IMR-90 (cell line): ENCODE measurements at places on chromosomes 7 and 10. TPM values are rescaled to one million over a fixed set of nuclear protein-coding genes. Genes with fewer than 3 reads are reported as not detected.
A peak's percentile ranks its signal among the peaks of the same experiment; 100 is the strongest.

DNA sequence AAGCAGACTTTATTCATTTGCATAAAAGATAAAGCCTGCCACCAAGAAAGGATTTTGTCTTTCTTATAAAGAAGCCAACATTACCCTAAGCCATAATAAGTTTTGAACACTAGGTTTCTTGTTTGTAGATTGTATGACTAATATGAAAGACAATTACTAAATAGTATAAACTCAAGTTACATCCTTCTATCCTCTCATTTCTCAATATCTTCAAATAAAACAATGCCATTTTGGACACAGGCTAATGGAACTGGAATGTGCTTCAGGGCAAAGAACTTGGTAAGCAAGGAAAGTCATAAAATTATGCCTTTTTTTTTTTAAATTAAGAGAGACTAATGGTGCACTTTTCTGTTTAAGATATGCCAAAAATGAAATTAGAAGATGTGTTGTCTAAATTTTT is 137.7 kb downstream of the DKK1 start:
- H3K27ac ChIP-seq, result no peak overlapping the region
- no peaks in the 10 kb centered on the region for H3K27me3 ChIP-seq
- H3K4me3 ChIP-seq, result no peak overlapping the region
- no peaks in the 10 kb centered on the region for H3K36me3 ChIP-seq
- H3K4me1 ChIP-seq, result peaks cover 20% of the 10 kb centered on the region
- DNase-seq, result peak; percentile 76

SOSTDC1 gene
- total RNA-seq, result under 0.01 TPM in 1 of 2 replicates, not detected in the other

- no peak overlapping the region for H3K4me3 ChIP-seq
- H3K27me3 ChIP-seq, result no peaks in the 10 kb centered on the region
- peak; percentile 43 for DNase-seq
- H3K36me3 ChIP-seq, result peaks cover 5% of the 10 kb centered on the region; the same call in 1 of the 2 replicates
- H3K27ac ChIP-seq, result no peak overlapping the region
- peaks cover 2% of the 10 kb centered on the region; the same call in 1 of the 2 replicates for H3K4me1 ChIP-seq
These were observed 22.8 kb upstream of the TTYH3 start for GRCh38 chr7:2608921-2609411.

CCZ1B gene
- 25.5 and 33.3 TPM in 2 replicates for total RNA-seq

FAM25A gene
- total RNA-seq, result not detected in 2 replicates

XRCC2 gene
- total RNA-seq, result 3.6 and 5.6 TPM in 2 replicates

GRCh38 chr7:17976952-17977351 is 36.7 kb upstream of the SNX13 start:
- H3K36me3 ChIP-seq, result no peaks in the 10 kb centered on the region
- no peaks in the 10 kb centered on the region for H3K27me3 ChIP-seq
- no peak overlapping the region for H3K4me3 ChIP-seq
- H3K27ac ChIP-seq, result no peak overlapping the region
